Activated CD8-positive, alpha-beta memory T cell treated with anti-CD3 and anti-CD28 coated beads, Interleukin-2, amount 50 U/mL, for 4 hours (primary cell): ENCODE measurements at places on chromosomes 1 and 21.

DNA sequence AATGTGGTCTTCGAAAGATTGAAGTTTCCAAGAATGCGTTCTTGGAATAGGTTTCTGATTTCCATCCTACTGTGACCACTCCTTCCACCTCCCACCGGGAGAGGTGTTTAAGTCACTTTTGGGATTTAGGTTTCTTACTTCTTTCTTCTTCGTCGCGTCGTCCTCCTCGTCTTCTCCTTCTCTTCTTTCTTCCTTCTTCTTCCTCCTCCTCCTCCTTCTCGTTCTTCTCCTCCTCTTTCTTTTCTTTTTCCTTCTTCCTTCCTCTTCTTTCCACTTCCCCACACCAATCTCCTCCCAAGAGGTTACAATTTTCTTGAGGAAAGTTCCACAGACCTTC, 2.1 kb downstream of the CACHD1 start:
- DNase-seq, result no peak

GRCh38 chr21:29943885-29944284, 4.1 kb upstream of the GRIK1 start:
- no peak for DNase-seq

DNA sequence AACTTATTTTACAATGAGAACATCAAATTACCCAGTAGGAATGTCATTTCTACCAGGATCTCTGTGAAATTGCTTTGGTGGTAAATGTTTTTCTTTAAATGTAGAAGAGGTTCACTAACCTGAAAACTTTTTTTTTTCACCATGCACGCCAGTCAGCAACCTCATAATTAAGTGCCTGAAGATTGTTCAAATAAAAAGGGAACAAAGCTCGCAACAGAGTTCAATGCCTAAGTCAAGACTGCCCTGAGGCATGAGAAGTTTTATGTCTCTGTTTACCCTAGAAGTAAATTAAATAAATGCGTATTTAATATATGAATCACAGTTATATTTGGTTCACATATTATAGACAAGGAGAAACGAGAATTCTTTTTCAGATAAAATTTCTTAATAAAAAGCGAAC, 13.8 kb upstream of the SYDE2 start:
- DNase-seq, result no peak

DNA sequence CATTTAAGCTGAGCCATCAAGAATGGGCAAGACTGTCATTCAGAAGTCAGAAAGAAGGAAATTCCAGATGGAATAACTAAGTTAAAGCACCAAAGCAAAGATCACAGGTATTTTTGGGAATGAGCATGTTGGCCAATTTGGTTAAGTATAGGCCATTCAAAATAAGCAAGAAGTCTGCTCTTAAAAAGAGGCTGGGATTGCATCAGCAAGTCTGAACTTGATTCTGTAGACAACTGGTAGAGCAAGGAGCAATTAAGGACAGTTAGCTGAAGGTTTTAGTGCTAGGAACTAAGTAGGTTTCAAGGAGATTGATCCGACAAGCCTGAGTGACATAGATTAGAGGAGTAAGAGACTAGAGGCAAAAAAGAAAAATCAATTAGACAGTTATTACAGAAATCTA, 8.4 kb downstream of the ANKRD45 start:
- no peak for DNase-seq

DNA sequence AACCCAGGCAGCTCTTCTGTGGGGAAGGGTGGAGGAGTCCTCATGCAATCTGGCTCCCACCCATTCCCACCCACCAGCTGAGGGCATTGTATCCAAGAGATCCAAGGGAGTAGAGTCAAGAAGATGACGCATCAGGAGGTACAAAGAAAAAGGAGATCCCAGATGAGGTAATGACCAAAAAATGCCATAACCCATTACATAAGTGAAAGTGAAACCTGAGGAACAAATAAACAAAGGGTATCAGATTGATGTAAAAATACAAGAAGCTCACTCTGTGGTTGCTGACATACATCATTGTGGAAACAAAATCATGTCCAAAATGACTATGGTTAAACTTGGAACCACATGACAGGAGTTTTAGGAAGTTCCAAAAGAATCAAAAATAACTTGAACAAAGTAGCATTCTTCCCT, 42.5 kb downstream of the CCN1 start:
- no peak for DNase-seq

DNA sequence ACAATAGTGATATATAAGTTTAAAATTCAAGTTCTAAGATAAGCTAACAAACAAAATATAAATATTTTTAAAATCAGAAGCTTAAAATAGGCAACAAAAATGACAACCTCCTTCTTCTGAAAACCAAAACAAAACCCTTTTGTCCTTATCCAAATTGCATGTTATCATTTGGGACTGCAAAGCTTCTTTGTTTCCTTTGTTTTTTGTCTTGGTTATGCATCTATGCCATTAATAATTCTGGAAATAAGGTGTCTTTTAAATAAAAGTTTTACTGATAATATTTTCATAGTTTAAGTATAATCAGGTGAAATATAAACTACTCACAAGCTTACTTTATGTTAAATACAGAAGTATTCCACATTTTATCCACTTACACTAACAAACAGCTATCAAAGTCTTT, 20.5 kb downstream of the ADSS2 start:
- DNase-seq, result no peak
